ENCODE measurements at places on chromosomes 2 and 18. TPM values are rescaled to one million over a fixed set of nuclear protein-coding genes. Genes with fewer than 3 reads are reported as not detected.

DNA sequence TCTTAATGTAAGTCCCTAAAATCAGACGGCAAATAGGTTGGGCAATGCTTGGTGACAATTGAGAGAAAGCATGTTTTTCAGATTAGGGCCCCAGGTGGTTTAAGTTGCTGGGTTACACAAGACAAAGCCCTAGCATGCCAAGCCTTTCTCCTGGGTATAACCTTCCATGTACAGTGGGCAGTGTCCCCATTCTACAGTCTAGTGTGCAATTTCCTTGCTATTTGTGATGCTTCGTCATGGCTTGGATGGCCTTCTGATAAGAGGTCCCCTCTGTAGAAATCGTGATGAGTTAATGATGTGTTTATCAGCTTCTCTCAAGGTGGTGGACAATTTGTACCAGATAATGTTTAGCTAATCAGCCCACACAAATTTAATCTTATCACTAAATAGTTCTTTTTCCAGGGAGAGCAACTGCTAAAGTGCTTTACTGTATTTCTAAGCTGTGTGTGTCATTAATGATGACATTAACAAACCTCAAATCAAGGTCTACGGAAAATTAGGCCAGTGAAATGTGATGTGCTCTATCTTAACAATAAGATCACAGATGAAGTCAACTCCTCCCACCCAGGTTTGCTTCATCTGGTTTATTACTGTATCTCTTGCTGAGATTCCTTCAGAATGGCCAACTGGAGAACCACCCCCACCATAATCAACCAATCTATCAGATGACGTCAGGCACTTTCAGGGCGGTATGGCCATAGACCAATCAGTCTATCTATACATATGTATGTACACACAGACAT, 61.7 kb downstream of the PLB1 start:
- no peaks in the 10 kb centered on the region for H3K36me3 ChIP-seq
- no peaks in the 10 kb centered on the region for H3K27me3 ChIP-seq
- no peak overlapping the region for H3K27ac ChIP-seq
- H3K4me1 ChIP-seq: no peaks in the 10 kb centered on the region
- no peak overlapping the region for H3K4me3 ChIP-seq

DNA sequence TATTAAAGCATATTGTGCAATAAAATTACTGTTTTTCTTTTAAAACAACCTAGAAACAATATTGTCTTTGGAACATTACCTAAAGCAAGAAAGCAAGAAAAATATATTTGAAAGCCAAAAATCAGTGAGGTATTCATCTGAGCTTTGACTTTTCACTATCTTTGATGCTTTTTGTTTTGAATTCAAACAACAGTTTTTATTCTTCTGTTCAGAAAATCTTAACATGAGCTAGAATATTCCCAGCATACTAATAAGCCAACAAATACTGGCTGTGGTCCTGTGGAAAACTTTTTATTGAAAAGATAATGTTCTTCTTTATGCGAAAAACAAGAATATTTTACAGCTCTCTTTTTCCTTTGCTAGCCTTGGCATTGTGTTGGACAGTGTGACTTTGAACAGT, 19.8 kb downstream of the FAM171B start:
- H3K36me3 ChIP-seq: no peaks in the 10 kb centered on the region
- H3K27me3 ChIP-seq: no peaks in the 10 kb centered on the region
- no peak overlapping the region for H3K27ac ChIP-seq
- no peaks in the 10 kb centered on the region for H3K4me1 ChIP-seq

DNA sequence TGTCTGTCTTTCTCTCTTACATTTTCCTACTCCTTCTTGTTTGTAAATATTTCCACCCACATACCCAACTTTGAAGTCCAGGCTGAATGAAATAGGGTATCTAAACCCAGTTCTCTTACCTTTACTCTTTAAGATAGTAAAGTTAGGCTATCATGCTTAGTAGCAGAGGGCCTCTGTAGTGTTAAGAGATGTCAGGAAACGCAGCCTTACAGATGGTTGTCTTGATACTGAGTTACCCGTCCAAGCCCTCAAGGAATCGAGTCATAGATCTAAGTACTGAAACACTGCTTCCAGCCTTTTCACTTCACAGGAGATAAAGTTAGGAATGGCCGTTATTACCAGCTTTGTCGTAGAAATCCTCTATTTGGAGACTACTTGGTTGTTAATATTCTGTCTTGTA, 24.3 kb downstream of the MRPS9 start:
- no peak overlapping the region for H3K4me3 ChIP-seq
- no peak overlapping the region for H3K27ac ChIP-seq
- no peak for DNase-seq
- no peaks in the 10 kb centered on the region for H3K4me1 ChIP-seq
- H3K36me3 ChIP-seq: no peaks in the 10 kb centered on the region

DNA sequence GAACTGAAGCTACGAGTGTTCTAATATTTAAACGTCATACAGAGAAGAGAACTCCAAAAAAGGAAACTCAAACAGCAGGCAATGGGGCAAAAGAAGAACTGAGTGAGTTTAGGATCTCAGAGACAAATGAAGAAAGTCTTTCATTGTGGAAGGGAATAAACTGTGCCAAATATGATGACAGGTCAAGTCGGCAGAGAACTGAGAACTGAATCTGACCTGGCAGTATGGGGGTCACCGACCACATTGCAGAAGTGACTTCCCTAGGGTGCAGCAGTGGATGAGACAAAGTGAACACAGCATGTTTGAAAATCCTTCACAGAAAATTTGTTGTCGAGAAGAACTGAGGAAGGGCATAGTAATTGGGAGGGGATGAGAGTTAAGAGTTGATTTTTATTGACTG, 55.9 kb downstream of the TTC21B start:
- no peak overlapping the region for H3K27ac ChIP-seq
- H3K4me3 ChIP-seq: no peak overlapping the region
- DNase-seq: no peak
- H3K4me1 ChIP-seq: peaks cover 6% of the 10 kb centered on the region
- no peaks in the 10 kb centered on the region for H3K36me3 ChIP-seq
- H3K27me3 ChIP-seq: no peaks in the 10 kb centered on the region

- H3K27me3 ChIP-seq: no peaks in the 10 kb centered on the region
- H3K4me3 ChIP-seq: no peak overlapping the region
- DNase-seq: peak; percentile 39
- no peaks in the 10 kb centered on the region for H3K36me3 ChIP-seq
- H3K4me1 ChIP-seq: no peaks in the 10 kb centered on the region
Observed at GRCh38 chr2:108971661-108972566, 17.1 kb downstream of the EDAR start.

- peak; percentile 62 for DNase-seq
- H3K36me3 ChIP-seq: no peaks in the 10 kb centered on the region
- H3K4me1 ChIP-seq: peaks cover 22% of the 10 kb centered on the region
- peak overlapping the region; percentile 23 for H3K4me3 ChIP-seq
- no peaks in the 10 kb centered on the region for H3K27me3 ChIP-seq
Observed at GRCh38 chr2:109171444-109172334, 42.7 kb downstream of the SH3RF3 start.

DNA sequence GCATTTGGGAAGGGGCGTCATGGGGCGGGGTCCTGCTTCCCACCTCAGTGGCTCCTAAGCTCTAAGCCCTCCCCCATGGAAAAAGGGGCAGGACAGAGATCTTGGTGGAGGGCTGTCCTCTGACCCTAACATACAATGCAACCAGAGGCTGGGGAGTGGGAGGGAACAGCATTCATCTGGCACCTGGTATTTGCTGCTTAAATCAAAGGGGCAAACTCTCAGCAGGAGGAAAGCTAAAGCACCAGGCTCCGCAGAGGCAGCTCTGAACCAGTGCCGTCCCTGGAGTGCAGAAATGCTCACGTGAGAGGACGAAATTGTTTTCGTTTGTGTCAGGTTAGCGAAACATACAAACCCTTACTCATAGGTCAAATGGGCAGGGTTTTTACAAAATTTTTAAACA, 92.7 kb upstream of the PXDN start:
- no peak overlapping the region for H3K4me3 ChIP-seq
- H3K36me3 ChIP-seq: no peaks in the 10 kb centered on the region
- no peaks in the 10 kb centered on the region for H3K27me3 ChIP-seq
- no peaks in the 10 kb centered on the region for H3K4me1 ChIP-seq

DNA sequence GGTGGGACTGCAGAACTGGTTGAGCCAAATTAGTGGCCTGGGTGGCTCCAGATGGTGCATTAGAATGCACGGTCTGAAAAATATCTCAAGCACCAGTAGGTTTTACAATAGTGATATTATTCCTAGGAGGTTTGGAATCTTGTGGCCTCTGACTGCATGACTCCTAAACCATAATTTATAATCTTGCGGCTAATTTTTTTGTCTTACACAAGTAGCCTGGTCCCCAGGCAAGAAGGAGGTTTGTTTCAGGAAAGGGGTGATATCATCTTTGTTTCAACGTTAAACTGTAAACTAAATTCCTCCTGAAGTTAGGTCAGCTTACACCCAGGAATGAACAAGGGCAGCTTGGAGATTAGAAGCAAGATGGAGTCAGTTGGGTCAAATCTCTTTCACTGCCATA, 98.9 kb upstream of the ARL4C start:
- H3K4me3 ChIP-seq: no peak overlapping the region
- no peak overlapping the region for H3K27ac ChIP-seq
- no peaks in the 10 kb centered on the region for H3K4me1 ChIP-seq
- no peak for DNase-seq
- H3K27me3 ChIP-seq: no peaks in the 10 kb centered on the region

Gene SLC25A52
- total RNA-seq: not detected

Gene LYG2
- not detected for total RNA-seq

Gene MYO7B
- total RNA-seq: 0.30 TPM

Gene SERPINB10
- not detected for total RNA-seq

Gene TRIB2
- 554 TPM for total RNA-seq

All from tibial nerve (tissue), 4 donors.